ENCODE measurements at places on chromosomes 7 and 10.

GRCh38 chr7:3682028-3682710 lies 381.1 kb downstream of the SDK1 start:
- DNase-seq: peak; percentile 41

DNA sequence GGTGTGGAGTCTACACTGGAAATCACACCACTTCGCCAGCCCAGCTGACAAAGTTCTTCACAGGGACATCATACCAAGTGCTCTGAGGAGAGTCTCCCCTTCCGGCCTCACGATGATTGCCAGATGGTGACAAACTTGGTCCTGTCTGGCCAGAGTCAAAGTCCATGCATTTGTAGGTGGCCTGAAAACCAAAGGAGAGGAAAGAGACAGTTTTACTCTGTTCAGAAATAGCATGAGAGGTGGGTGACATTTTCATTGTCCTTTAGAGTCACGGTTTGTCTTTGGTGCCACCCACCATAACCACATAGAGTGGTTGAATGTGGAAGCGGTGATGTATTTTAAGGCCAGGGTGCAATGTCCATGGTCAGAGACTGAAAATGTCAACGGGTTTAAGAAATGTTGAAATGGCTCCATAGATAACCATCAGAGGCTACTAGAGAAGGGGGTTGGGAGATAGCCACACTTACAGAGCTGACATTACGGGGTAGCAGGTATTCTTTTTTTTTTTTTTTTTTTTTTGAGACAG lies 33.0 kb downstream of the BTBD16 start:
- DNase-seq: no peak

- DNase-seq: no peak
Observed at GRCh38 chr7:1460821-1461645, 1.8 kb upstream of the MICALL2 start.

- DNase-seq: no peak
Observed at GRCh38 chr7:132545756-132546155, 30.5 kb downstream of the PLXNA4 start.

GRCh38 chr10:97850446-97850845 lies 803 bp downstream of the GOLGA7B start:
- no peak for DNase-seq

GRCh38 chr7:131927770-131928423 lies 371.5 kb upstream of the PODXL start:
- DNase-seq: no peak

DNA sequence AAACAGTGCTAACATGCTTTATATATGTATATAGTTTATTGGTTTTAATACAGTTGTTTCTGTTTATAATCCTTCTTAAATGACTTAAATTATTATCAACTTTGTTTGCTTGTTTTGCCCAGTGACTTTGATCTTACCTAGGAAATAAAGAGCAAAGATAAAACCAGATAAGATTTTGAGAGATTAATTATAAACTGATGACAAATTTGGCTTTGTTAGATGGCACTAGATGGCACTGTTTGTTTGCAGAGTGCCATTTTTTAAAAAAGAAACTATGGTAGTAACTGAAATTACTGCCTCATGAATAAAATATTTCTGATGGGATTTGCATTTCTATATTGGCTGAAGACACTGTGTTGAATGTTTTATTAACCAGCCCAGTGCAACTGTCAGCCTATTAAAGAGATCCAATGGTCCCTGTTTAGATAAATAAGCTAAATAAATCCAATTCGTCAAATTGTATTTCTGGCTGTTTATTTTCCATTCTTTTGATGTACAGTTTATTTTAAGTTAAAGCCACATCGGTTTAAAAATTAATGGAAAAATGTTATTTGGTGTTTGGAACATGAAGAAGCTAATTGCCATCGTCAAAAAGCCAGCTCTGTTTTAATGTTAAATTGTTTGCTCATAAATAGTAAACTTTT lies 28.7 kb downstream of the VTI1A start:
- peak; percentile 38 for DNase-seq

GRCh38 chr10:132709471-132709951 lies 76.4 kb downstream of the NKX6-2 start:
- DNase-seq: no peak

GRCh38 chr7:130919316-130920103 lies 185.5 kb upstream of the KLF14 start:
- no peak for DNase-seq

DNA sequence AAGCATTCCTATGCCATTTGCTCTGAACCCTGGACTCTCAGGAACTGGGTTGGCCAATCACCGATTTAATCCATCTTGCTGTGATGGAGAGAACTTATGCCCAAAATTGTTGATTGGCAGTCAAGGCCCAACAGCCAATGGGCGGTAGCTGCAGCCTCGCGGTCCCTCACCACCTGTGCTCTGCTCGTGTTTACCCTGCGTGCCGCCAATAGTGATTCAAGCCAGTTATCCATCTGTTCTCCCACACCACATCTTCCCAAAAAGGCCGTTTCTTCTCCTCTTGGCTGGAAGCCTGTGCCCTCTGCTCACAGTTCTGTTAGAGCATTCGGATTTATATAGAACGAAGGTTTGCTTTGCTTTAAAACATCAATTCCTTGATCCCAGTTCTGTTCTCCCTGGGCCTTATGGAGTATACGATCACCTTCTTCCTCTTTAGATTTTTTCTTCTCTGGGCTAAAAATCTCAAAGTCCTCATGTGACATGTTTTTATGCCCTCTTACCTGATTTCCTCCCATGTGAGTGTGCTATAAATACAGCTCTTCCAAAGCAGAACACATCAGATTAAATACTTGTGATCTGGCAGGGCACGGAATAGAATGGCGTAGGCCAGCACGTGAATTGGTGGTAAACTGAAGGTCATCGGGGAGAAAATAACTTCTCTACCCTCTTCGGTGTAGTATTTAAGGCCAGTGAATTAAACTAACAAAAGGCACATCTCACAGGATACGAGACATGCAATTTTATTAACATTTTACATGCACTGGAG lies 212.8 kb downstream of the NSUN6 start:
- no peak for DNase-seq

DNA sequence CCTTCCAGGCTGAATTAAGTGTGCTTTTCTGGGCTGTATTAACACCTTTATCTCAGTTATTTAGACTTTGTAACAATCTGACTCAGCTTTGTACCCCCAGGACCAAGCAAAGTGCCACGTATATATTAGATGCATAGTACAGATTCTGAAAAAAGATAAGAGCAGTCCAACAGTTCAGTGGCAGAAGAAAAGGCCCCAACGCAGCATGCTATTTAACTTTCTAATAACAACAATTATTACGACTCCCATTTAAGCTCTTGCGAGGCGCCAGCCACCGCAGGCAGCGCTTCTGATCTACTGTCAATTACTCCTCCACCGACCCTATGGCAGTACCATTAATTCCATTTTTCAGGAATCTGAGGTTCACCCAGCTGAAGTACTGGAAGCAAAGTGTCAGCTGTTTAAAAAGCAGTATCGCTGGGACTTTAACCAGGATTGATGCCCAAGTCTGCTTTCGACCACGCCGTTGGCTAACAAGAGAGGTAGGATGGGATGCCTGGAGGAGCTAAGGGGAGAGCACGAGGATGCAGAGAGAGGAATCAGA lies 638 bp downstream of the LIPA start:
- DNase-seq: no peak

DNA sequence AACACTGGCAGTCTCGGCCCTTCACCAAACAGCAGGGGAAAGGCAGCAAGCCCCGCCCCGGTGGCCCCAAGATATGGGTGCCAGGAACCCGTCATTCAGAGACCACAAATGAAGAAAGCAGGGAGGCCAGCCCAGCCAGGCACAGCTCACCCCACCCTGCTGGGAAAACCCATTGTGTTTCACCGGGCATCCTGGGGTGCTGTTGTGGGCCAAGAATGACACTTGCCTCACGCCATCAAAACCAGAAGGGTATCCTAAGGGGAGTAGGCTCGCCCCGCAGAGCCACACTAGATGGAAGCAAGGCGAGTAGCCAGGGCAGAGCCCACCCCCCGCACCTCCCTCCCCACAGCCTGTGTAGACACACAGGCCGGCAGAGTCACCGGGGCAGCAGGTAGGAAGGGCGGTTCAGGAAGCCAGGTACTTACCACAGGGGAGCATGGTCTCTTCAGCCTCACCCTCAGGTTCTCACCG lies 72.5 kb upstream of the KCNMA1 start:
- no peak for DNase-seq

DNA sequence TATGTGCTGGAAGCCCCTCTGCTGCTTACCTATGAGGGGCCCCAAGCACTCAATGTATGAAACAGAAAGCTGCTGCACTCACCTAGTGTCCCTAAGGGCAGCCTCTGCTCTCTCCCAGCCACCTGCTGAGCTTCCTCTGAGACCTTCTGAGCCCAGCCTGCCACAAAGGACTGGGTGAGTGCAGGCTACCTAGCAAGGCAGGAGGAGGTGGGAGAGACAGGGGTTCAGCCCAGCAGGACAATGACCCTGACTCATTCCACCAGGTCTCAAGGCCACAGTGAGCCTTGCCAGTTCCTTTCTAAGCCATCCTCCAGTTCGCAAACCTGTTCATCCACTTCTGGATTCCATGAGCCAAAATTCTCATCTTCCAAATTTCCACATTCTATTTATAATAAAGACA lies 16.3 kb downstream of the VOPP1 start:
- DNase-seq: no peak

DNA sequence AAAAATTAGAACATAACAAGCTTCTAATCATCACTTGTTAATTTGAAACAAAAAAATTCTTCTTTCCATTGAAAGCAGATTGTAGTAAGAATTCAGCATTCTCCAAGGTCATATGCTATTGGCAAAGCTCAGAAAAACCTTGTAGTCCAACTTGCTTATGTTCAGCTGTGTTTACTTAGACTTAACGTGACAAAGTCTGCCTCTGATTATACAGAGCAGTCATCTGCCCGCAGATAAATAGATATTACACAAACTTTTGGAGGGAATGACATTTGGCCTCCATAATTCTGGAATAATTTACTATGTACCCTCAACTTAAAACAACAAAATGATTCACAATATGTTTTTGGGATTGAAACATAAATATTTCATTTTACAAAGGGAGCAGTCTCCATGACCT lies 45.8 kb downstream of the MKX start:
- no peak for DNase-seq

- DNase-seq: peak; percentile 33
Observed at GRCh38 chr10:118045837-118046394, 825 bp downstream of the RAB11FIP2 start.

DNA sequence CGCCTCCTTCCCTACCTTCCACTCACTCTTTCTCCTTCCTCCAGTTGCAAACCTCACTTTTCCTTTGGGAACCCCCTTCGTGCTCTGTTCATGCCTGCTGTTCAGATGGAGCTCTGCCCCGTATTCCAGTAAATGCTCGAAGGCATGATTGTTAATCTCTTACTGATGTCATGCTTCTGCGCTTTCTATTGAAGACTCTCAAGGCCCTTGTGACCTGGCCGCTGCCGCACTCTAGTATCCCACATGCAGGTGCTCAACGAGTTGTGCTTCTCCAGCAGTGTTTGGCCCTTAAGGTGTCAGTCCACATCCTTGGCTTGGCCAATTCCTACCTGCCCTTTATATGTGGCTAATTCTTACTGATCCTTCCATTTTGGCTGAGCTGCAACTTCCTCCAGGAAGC lies 158.6 kb downstream of the ADAM12 start:
- DNase-seq: no peak

GRCh38 chr7:37598824-37599223 lies 84.7 kb upstream of the GPR141 start:
- no peak for DNase-seq

GRCh38 chr7:508461-509170 lies 11.0 kb downstream of the PDGFA start:
- DNase-seq: no peak

- no peak for DNase-seq
Observed at GRCh38 chr10:128001849-128002248, 94.9 kb downstream of the PTPRE start.

GRCh38 chr10:102710609-102711008 lies 3.6 kb downstream of the ARL3 start:
- DNase-seq: peak; percentile 25

GRCh38 chr10:116848944-116849247 lies 403 bp upstream of the ENO4 start:
- no peak for DNase-seq

- DNase-seq: no peak
Observed at GRCh38 chr7:17056491-17057142, 174.8 kb upstream of the AGR3 start.

- no peak for DNase-seq
Observed at GRCh38 chr7:155869784-155870076, 57.5 kb upstream of the SHH start.

- DNase-seq: no peak
Observed at GRCh38 chr10:59829601-59830000, 76.3 kb upstream of the MRLN start.

GRCh38 chr7:108099713-108100112 lies 30.4 kb downstream of the LAMB4 start:
- peak; percentile 64 for DNase-seq

- DNase-seq: no peak
Observed at GRCh38 chr10:17659365-17659764, 15.4 kb downstream of the STAM start.

DNA sequence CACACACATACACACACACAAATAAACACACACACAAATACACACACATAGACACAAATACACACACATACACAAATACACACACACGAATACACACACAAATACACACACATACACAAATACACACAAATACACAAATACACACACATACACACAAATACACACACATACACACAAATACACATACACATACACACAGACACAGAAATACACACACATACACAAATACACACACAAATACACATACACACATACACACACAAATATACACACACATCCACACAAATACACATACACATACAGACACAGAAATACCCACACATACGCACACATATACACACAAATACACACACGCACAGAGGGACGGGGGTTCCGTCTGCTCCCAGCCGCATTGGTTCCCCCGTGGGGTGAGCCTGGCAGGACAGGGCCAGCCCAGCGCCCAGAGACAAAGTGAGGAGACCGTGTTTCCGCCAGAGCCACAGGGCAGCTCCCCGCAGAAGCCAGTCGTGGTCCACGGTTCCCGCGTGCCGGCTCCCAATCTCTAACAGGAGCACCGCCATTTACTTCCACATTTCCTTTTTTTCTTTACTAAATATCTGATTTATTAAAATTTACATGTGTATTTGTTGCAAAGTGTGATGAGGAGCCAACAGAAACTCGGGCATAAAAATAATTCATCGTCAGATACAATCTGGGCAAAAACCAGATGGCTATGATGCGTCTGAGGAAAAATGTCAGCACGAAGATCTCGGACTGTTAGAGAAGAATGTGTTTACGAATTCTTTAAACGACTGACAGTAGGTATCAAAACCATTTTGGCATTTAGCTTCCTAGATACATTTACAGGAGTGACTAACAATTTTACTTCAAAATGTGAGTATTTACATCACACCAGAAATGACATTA lies 3.1 kb upstream of the KNDC1 start:
- no peak for DNase-seq

Measured in muscle of back (tissue), 13 donors.